ENCODE measurements at places on chromosomes 4 and X.
A peak's percentile ranks its signal among the peaks of the same experiment; 100 is the strongest.

DNA sequence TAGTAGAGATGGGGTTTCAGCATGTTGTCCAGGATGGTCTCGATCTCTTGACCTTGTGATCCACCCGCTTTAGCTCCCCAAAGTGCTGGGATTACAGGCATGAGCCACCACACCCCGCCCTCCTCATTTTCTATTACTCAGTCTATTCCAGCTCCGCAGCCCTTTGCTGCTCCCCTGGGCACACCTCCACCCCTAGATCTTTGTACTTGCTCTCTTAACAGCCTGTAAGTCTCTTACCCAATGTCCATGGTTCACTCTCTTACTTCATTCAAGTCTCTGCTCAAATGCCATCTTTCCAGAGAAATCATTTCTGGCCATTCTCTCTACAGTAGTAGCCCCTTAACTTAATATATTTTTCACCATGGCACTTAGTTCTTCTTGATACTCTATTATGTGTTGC is 64.7 kb downstream of the LDB2 start:
- no peak for DNase-seq

GRCh38 chrX:148268673-148269072 is 231.7 kb upstream of the AFF2 start:
- DNase-seq = no peak

DNA sequence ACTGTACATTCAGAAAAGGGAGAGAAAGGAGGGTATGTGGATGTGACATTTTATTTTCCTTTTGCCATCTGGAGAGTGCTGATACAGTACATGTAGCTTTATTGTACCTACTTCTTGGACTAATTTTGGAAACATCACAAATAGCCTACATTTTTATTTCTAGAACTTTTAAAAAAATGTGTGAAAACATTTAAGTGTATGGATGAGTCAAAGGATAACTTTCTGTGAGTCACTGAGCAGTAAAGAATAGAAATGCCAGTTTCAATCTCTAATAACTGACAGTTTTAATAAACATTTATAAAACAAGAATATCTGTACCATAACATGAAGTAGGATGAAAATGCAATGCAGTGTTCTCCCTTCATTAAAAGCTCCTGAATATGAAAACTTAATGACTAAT is 374.4 kb upstream of the NWD2 start:
- DNase-seq = no peak

- DNase-seq = no peak
Measured at GRCh38 chrX:9656871-9657270, 108.8 kb downstream of the GPR143 start.

DNA sequence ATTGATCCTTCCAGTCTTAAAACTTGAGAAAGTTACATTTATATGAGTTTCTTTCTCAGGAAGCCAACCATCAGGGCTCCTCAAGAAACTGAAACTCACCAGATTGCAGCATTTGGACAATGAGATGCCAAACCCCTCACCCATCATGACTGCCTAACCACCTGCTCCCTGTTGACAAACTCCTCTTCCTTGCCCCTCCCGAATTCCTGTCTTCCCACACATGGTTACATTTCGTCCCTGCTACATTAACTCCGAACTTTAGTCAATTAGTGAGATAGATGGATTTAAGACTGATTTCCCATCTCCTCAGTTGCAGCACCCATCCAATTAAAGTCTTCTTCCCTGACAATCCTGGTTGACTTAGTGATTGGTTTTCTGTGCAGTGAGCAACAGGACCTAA is 118.7 kb downstream of the ZNF330 start:
- no peak for DNase-seq

- DNase-seq = no peak
Measured at GRCh38 chr4:165164257-165164656, 43.1 kb upstream of the KLHL2 start.

DNA sequence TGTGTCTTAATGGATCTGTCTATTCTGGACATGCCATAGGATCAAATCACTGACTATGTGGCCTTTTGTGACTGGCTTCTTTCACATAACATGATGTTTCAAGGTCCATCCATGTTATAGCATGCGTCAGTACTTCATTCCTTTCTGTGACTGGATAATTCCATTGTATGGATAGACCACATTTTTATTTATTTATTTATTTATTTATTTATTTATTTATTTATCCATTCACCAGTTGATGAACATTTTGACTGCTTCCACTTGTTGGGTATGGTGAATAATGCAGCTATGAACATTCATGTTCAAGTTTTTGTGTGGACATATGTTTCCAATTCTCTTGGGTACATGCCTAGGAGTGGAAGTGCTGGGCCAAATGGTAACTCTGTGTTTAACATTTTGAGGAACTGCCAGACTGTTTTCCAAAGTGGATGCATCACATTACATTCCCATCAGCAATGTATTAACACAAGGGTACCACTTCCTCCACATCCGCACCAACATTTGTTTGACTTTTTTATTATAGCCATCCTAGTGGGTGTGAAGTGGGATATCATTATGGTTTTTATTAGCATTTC is 14.0 kb downstream of the RTL5 start:
- no peak for DNase-seq

- DNase-seq = no peak
Measured at GRCh38 chrX:150772150-150772970, 79.2 kb downstream of the MTMR1 start.

- DNase-seq = no peak
Measured at GRCh38 chrX:107683124-107683895, 55.0 kb downstream of the PRPS1 start.

- no peak for DNase-seq
Measured at GRCh38 chrX:120452131-120452530, 17.0 kb downstream of the LAMP2 start.

GRCh38 chr4:80309294-80310004 is 26.1 kb upstream of the CFAP299 start:
- DNase-seq = peak; percentile 78

GRCh38 chr4:136583567-136583966 is 948.7 kb downstream of the PCDH18 start:
- no peak for DNase-seq

GRCh38 chr4:56772134-56772533 is 49.4 kb downstream of the SPINK2 start:
- DNase-seq = no peak

- DNase-seq = peak; percentile 56
Measured at GRCh38 chr4:141352909-141353525, 132.3 kb downstream of the ZNF330 start.

GRCh38 chrX:6184900-6185515 is 43.7 kb downstream of the NLGN4X start:
- no peak for DNase-seq

- peak; percentile 68 for DNase-seq
Measured at GRCh38 chrX:48498374-48498809, 10.4 kb upstream of the PORCN start.

DNA sequence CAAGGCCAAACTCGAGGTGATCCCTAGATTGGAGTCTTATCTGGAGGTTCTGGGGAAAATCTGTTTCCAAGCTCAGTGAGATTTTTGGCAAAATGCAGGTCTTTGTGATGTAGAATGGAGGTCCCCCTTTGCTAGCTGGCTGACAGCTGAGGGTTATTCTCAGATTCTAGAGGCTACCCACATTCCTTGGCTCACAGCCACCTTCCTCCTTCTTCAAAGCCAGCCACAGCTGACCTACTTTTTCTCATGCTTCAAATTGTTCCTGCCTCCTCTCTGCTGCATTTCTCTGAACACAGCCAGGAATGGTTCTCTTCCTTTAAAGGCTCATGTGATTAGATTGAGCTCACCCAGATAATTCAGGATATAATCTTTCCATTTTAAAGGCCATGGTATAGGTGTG is 86.9 kb downstream of the VCX3A start:
- DNase-seq = no peak

GRCh38 chr4:60463857-60464502 is 736.1 kb upstream of the ADGRL3 start:
- DNase-seq = no peak

- DNase-seq = no peak
Measured at GRCh38 chr4:181293541-181293940, 949.7 kb upstream of the TENM3 start.

GRCh38 chrX:34563804-34564203 is 93.3 kb downstream of the TMEM47 start:
- DNase-seq = no peak

GRCh38 chr4:145566086-145566708 is 53.0 kb upstream of the MMAA start:
- no peak for DNase-seq

GRCh38 chr4:2583517-2583916 is 47.1 kb downstream of the FAM193A start:
- DNase-seq = no peak

DNA sequence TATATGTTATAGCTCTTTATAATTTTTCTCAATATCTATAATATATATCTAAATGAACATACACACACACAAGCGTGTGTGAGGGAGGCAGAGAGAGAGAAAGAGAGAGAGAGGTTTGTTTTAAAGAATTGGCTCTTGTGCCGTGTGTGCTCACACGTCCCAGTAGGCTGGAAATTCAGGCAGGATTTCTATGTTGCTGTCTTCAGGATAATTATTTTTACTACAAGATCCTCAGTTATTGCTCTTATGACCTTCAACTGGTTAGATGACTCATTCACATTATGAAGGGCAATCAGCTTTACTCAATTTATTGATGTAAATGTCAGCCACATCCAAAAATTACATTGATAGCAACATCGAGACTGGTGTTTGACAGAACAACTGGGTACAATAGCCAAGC is 1520.7 kb upstream of the PCDH7 start:
- no peak for DNase-seq

GRCh38 chr4:74891037-74891436 is 41.9 kb upstream of the PARM1 start:
- no peak for DNase-seq

DNA sequence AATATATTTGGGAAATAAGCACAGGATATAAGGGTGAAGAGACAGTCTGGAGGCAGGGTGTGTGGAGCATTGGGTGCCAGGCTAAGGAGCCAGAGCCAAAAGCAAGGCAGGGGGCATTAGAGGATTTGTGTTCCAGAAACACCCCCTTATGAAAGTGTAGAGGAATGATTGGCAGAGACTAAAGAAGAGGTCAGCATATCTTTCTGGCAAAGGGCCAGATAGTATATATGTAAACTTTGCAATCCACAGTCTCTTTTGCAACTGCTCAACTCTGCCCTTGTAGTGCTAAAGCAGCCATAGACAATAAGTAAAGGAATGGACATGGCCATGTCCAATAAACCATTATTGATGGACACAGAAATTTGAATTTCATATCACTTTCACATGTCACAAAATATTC is 3.6 kb upstream of the SLC9A6 start:
- DNase-seq = no peak

GRCh38 chrX:77628294-77629025 is 157.6 kb downstream of the ATRX start:
- no peak for DNase-seq

GRCh38 chr4:126071346-126072333 is 756.9 kb downstream of the FAT4 start:
- DNase-seq = no peak

DNA sequence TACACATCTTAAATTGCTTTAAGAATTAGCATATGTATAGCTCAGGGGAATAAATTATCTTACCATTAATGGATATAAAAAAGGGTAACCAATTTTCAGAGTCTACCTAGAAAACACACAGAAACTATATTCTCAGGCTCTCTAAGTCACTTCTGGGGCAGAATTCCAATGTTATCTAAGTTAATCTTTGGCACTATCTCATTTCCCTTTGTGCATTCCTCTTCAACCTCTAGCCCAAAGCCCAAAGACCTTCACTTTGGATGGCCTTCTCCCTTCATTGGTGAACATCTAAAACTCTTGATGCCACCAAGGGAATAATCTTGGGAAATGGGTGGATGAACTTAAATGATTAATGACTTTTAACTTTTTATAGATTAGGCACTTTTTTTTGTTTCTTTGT is 108.3 kb downstream of the APBB2 start:
- no peak for DNase-seq

DNA sequence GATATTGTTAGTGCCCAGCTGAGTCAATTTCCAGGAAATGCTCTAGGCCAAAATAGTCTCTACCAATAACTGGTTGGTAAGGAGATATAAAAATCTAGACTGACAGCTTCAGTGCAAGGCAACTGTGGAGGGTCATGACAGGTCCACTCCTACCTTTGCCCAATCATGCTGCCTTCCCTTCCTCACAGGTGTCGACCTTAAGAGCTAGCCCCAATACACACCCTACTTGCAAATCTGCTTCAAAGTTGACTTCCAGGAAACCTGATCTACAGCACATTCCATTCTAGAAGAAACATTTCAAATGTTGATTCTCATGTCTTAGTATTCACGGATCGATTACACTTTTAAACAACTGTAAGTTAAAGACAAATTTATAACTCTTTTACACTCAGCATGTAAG is 1455.5 kb downstream of the TECRL start:
- no peak for DNase-seq

DNA sequence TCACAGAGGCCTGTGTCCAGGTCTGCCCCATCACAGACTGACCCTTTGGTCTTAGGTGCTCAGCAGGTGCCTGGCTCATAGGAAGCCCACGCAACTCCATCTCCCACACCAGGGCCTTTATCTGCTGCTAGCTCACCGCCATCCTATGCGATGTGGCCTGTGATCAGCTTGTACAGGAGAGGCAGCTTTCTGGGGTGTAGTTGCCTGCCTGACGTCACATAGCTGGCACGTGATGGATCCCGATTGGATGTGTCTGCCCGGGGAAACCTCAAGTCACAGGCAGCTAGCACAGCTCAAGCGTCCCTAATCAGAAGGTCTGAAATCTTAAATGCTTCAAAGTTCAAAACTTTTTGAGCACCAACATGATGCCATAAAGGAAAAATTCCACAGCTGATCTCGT is 41.2 kb upstream of the CLDN34 start:
- DNase-seq = no peak

- DNase-seq = no peak
Measured at GRCh38 chrX:20325786-20326388, 59.2 kb upstream of the RPS6KA3 start.

GRCh38 chrX:27626066-27626465 is 35.9 kb downstream of the DCAF8L2 start:
- no peak for DNase-seq

DNA sequence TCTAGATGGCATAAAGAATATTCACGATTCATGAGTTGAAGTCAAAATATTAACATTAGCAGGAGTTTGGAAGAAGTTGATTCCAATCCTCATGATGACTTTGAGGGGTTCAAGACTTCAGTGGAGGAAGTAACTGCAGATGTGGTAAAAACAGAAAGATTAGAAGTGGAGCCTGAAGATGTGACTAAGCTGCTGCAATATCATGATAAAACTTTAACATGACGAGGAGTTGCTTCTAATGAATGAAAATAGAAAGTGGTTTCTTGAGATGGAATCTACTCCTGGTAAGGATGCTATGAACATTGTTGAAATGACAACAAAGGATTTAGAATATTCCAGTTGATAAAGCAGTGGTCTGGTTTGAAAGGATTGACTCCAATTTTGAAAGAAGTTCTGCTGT is 70.1 kb upstream of the TMLHE start:
- no peak for DNase-seq

DNA sequence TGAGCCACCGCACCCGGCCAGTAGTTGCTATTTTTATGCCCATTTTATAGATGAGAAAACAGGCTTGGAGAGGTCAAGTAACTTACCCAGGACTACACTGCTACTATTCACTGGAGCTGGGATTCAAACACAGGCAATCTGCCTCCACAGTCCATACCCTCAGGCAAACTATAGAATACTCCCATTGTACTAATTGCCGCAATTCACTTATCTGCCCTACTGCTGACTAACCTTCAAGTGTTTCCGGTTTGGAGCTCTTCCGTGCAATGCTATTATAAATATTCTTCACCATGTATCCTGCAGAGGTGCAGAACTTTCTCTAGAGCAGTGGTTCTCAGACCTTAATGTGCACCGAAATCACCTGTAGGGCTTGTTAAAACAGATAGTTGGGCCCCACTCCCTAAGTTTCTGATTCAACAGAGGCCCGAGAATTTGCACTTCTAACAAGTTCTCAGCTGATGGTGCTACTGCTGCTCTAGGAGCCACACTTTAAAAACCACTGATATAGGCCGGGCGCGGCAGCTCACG is 1.9 kb upstream of the G3BP2 start:
- DNase-seq = no peak

Data from HS-5 (cell line).